ENCODE measurements at places on chromosomes 5 and 9. TPM values are rescaled to one million over a fixed set of nuclear protein-coding genes. Genes with fewer than 3 reads are reported as not detected.

ALDOB gene
- total RNA-seq = 0.56 TPM

CDKN2B gene
- total RNA-seq = 2.3 TPM

PCDHB9 gene
- 0.81 TPM for total RNA-seq

ARAP3 gene
- total RNA-seq = 12.5 TPM

DMRT3 gene
- total RNA-seq = not detected

ENHO gene
- total RNA-seq = 0.48 TPM

DNA sequence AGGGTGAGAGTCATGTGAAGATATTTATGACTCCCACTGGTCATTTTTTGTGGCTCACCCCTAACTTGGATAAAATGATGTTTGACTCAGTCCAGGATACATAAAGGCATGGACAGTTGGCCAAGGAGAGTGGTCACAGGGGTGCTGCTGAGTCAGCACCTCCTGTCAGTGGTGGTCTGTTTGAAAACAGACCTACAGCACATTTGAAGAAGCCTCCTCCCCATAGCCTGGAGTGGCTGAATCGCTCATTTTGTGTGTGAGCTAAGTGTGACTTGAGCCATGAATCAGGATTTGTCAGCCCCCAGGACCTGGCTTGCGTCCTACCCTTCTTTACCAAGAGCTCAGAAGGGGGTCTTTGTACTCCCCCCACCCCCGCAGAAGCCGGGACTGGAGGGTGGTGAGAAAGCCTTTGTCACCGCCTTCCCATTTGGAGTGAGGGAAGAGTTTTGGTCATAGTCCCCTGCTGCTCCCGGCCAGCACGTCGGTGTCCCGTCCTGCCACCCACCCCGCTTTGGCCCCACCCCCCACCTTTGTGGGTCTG is 35.6 kb downstream of the TRIO start:
- no peak for DNase-seq

DNA sequence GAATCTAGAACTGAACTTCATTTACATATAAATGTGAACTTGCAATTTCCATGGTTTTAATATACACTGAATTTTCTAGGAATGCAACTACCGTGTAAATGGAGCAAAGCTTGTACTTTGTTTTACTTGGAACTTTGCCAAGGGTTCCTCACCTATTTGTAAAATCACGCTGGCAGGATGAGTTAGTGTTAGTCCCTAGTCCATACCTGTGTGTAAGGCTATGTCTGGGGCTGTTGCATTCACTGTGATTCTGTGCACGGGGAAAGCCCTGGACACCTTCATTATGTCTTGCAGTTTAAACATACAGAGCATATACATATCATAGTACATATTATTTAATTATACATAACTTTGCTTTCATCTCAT is 119.9 kb downstream of the PAX5 start:
- no peak for DNase-seq

DNA sequence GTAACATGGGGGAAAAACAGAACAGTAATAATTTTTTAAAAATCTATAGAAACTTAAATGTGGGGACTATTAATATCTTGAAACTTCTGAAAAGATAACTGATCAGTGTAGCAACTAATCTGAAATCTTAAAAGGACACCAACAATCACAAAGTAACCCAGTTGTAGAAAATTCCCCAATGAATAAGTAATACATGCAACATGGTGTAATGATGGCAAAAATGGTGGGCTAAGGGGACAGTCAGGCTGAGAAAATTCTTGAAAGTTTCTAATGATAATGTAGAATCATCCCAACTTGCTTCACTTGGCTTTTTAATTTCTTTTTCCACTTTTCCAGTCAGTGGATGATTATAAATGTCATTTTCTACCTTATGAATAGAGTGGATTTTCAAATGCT is 5.4 kb downstream of the NFIL3 start:
- DNase-seq = no peak

- DNase-seq = no peak
These were observed 195.9 kb downstream of the SEMA6A start for GRCh38 chr5:116378777-116379121.

GRCh38 chr9:84903963-84904362 is 234.4 kb downstream of the NTRK2 start:
- DNase-seq = no peak

Data from Right ventricle myocardium superior (tissue), 1 donor.